ENCODE measurements at places on chromosomes 1 and 21.

DNA sequence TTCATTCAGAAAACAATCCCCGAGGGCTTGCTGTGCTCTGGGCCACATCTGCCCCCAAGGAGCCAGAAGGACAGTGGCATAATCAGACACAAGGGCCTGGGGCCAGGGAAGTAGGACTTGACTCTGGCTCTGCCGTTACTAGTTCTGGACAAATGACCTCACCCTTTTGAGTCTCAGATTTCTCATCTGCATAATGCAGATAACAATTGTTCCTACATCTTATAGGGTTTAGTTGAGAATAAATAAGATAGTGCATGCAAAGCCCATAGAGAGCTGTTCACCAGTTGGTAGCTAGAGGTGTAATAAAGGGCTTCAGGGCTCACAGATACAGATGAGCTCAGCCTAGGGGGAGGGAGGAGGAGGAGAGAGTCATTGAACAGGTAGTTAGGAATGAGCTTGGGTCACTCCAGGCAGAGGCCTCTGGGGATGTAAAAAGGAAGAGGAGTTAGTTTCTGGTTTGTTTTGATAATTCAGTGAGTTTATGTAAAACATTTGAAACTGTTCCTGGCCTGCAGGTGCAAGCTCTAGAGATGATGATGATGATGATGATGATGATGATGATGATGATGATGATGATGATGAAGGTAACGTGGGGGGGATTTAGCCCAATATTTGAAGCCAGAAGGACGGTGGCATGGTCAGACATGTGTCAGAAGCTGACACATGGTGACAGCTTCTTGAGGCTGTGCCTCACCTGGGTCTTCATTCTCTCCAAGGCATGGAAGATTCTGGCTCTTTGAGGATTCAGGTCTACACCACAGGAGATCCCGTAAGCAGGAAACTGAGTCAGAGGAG is 858 bp downstream of the LACTBL1 start:
- DNase-seq: no peak

DNA sequence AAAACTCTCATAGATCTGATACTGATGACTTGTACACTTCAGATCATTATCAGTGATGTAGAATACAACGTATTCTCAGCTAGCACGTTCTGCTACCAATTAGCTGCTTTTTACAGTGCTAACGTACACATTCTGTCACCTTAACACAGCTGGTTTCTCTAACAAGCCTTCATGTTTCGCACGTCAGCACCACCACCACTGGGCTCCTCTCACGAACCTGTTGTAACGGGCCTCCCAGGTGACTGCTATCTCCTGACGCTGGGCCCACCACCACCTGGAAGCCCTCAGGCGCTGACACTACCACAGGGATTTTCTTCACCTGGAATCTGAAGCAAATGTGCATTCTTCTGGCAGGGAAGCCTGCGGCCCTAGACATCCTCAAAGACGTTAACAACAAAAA is 19.8 kb downstream of the TOMM20 start:
- no peak for DNase-seq

GRCh38 chr1:78279051-78279450 is 211.7 kb upstream of the PTGFR start:
- no peak for DNase-seq

- DNase-seq: no peak
These were observed 996 bp downstream of the CNIH4 start for GRCh38 chr1:224357626-224358124.

DNA sequence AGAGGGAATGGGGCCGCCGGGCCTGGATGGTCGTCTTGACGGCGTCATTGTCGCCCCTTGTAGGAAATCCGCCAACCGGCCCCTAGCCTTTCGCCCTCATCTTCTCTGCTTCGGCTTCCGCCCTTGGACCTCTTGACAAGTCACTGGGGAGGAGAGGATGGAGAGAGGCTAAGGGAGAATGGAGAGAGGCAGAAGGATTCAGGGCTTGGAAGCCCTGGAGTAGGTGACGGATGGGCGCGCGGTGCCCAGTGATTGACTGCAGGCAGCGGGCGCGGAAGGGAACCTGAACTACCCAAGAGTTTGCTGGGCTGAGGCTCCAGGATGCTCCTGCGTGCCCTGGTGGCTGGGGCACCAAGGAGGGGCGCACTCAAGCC is 651 bp downstream of the PDE4B start:
- DNase-seq: no peak
